ENCODE measurements at places on chromosomes 6 and 20.
A peak's percentile ranks its signal among the peaks of the same experiment; 100 is the strongest.

DNA sequence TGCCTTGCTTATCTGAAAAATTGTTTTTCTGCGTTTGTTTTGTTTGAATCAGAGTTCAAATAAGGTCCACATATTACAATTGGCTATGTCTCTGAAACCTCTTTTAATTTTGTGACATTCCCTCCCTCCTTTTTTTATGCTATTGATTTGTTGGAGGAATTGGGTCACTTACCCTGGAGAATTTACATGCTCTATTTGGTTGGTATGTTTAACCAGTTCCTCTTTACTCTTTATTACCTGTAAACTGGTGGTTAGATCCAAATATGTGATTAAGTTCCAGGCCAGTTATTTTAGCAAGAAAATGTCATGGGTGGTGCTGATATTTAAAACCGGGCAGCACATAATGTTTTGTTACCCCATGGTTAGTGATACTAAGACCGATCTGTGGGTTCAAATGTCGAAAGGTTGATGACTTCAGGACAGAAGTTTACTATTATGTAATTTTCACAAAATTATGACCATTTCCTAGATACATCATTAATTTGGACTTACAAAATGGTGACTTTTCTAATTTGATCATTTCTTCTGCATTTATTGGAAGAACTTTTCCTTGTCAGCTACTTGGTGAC is 77.3 kb downstream of the KIZ start:
- no peak for DNase-seq

DNA sequence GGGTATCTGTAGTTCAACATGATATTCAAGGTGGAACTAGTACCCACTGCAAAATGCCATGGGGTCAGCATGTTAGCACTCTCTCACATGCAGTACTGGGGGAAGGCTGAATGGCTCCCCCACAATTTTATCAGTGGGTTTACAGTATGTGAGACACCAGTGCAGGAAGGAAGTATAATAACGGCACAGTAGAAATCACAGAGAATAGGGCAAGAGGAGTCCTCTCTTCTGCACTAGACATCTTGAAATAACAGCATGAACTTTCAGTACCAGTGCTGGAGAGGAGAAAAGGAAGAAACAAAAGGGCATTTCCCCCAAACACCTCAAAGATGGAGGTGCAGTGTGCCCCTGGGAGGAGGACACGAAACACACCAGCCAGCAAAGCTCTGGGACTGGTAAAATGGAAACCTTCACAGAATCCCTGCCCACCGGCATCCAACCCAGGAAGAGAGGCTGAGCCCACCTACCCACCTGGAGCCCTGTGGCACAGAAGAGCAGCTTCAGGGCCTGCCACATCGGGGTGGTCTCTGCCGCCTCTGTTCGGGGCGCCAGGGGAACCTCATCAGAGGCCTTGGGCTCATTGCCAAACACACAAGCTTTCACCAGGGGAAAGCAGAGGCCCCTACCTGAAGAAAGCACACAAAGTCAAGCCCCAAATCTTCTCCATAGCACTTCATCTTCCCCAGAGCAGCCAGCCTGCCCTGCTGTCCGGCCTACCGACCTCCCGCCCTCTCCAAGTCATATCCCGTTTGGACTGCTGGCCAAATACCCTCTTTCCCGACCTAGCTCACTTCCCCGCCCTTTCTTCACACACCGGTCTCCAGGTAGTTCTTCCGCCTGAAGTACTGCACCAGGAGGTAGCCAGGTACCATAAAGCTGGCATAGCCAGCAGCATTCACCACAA is 1.2 kb downstream of the SLC35B2 start:
- no peak for DNase-seq

GRCh38 chr20:60877071-60877857 is 374.8 kb upstream of the CDH4 start:
- no peak for DNase-seq

GRCh38 chr6:47690214-47690613 is 8.2 kb upstream of the ADGRF4 start:
- no peak for DNase-seq

- DNase-seq = no peak
Observed at GRCh38 chr6:125363039-125363823, 61.5 kb upstream of the HDDC2 start.

- no peak for DNase-seq
Observed at GRCh38 chr6:82957171-82957867, 108.3 kb downstream of the UBE3D start.

GRCh38 chr20:32326504-32326845 is 31.7 kb upstream of the ASXL1 start:
- no peak for DNase-seq

DNA sequence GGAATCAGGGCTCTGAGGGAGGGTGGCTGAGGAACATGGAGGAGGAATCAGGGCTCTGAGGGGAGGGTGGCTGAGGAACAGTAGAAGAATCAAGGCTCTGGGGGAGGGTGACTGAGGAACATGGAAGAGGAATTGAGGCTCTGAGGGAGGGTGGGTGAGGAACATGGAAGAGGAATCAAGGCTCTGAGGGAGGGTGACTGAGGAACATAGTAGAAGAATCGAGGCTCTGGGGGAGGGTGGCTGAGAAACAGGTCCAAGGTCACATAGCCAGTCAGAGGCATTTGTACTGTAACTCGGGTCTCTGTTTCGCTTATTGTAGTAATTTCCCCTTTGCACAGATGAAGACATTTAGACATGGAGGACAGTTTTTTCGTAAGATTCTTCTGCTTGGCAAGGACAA is 164.8 kb downstream of the SOBP start:
- DNase-seq = no peak

DNA sequence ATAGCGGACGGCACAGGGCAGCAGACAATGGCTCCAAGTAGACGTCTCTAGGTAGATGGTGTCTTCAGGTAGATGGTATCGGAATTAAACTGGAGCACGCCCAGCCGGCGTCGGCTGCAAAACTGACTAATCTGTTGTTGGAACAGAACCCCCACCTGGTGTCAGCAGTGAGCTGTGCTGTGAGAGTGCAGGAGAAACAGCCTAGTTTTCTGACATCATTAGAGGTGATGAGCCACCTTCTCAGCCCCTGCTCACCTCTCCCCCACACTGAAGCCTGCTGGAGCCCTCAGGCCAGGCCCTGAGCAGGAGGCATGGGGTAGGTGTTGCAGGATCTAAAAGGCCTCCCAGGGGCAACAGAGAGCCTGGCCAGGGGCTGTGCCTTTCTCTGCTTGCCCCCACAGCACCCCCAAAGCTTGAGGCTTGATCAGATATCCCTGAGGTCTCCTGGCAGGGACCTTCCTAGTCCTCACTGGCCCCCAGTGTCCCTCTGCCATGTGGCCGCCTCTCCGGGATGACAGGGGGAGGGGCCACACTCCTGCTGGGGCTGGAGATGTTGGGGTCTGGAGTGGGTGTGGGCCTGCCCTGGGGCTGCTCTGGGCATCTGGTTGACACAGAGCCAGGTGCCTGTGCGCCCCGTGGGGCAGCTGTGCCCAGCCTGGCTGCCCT is 6.9 kb upstream of the HELZ2 start:
- peak; percentile 80 for DNase-seq

- no peak for DNase-seq
Observed at GRCh38 chr6:37876843-37877242, 57.3 kb downstream of the ZFAND3 start.

GRCh38 chr6:33985313-33985751 is 160.6 kb downstream of the GRM4 start:
- no peak for DNase-seq

DNA sequence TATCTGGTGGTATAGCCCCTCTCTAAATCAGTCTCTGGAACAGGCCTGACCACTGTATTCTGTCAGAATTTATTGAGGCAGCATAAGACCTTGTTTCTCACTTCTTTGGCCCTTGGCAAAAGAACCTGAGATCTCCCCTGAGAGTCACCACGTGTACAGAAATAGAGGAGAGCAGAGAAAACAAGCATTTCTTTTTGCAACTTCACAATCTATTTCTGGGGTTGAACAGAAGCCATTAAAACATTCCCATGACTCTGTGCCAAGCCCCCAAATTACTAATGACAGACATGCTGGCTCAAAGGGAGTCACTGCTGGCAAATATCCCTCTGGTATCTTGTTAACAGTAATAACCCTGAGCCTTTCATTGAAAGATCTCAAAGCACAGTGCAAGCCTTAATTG is 395.3 kb downstream of the MAFB start:
- DNase-seq = no peak

GRCh38 chr6:112231594-112232060 is 22.7 kb downstream of the LAMA4 start:
- no peak for DNase-seq

DNA sequence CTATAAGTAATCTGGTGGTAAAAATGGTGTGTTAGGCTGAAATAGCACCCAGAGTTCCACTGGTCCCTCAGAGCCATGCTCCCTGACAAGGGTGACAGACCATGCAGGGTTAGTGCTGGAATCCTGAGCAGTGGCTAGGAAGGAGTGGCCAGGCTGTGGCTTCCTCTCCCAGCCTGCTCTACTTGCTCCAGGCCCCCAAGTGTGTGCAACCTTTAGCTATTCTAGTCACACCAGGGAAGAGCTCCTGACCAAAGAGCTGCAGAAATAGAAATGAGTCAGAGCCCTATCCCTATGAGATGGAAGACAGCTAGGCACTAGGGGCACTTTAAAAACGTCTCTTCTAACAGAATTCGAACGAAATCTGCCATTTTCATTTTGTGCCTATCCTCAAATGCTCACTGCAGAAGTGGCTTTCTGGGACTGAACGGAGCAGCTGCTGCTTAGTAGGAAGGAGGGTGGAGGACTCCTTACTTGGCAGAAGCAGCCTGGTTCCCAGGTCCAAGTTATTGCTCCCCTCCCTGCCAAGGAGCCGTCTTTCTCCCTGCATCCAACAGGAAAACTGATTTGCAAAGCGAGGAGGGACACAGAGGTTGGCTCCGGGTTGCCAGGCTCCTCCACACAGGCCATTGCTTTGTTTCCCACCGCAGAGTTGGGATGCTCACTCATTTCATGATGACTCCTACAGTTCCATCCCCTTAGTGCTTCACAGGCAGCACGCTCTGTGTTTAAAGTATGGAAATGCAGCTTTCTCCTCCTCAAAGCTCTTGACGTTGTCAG is 754.5 kb downstream of the C6orf118 start:
- DNase-seq = no peak

DNA sequence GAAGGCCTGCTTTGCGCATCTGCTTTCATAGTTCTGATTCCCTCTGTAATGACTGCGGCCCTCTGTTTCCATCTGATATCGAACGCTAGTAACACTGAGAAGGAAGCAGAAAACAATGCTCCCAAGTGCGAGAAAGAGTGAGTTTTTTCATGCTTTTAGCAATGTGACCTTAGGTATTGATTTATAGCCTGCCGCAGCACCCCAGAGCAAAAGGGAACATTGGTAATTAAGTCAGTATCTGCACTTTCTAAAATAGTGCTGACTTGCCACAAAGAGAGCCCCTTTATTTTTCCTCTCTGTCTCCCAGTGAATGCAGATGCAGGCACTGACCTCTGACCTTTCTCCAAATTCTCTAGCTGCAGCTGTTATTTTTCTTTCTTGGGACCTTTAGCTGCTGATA is 129.8 kb downstream of the HDGFL1 start:
- DNase-seq = no peak

GRCh38 chr6:37145443-37145842 is 24.5 kb upstream of the PIM1 start:
- no peak for DNase-seq

- peak; percentile 87 for DNase-seq
Observed at GRCh38 chr6:26020329-26021000, 57.9 kb downstream of the TRIM38 start.

DNA sequence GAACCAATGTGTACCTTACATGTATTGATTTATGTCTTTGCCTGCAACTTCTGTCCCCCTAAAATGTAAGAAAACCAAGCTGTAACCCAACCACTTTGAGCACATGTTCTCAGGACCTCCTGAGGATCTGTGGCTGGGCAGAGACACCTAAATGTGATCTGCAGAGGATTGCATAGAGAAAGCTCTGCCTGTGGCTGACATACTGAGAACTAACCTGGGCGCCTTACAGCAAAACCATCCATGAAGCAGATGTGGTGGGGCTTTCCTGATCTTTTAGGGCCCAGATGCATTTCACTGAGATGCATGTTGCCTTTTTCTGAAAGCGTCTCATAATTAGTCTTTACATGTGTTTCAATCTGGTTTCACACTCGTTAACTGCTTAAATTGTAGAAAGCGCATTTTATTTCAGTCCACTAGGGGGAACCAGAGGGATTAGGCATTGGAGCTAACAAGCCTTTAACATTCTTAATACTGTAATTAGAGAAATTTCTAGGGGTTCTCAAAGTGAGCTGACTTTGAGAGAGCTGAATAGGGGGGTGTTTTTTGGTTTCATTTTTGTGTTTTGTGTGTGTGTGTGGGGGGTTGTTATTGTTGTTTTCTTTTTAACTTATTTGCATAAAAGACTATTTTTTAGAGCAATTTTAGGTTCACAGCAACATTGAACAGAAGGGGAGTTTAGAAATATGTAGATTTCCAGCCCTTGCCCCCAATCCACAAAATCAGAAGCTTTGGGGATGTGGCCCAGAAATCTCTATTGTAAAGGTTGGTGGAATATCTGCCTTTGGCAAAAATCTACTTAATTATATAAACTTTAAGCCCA is 50.9 kb upstream of the FAM184A start:
- no peak for DNase-seq

DNA sequence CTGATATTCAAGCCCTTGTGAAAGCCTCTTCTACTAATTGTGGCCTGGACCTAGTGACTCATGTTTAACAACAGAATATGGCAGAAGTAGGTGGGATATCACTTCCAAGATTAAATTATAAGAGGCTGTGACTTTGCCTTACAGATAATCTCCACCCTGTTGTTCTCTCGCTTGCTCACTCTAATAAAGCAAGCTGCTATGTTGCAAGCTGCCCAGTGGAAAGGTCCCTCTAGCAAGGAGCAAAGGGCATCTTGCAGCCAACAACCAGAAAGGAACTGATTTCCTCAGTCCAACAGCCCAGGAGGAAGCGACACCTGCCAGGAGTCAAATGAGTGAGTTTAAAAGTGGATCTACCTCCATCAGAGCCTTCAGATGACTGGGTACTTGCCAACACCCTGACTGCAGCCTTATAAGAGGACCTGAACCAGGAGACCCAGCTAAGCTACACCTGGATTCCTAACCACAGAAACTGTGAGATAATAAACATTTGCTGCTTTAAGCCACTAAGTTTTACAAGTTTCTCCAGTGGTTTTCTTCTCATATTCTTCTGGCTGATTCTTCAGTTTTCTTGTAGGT is 112.6 kb downstream of the FRK start:
- DNase-seq = no peak

DNA sequence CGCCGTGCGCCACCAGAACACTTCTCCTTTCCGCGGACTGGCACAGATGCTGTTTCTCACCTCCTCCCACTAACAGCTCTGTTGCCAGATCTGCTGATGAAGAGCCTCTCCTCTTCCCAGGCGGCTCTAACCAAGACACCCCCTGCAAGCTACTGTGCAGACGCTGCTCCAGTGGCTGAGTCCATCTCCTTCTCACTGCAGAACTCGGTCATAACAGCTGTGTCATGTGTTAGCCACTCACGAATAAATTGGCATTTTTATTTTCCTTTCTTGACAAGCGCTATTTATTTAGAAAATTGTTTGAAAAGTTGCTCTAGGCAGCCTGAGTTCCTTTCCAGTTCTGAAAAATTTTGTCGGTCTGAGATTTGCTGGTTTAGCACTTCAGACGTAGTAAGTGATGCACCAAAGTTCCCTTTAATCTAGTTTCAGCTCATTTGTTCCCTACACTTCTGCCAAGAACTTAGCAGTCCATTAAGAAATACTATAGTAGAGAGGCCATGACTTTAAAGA is 12.8 kb upstream of the PLEKHG1 start:
- no peak for DNase-seq

Measured in activated CD4-positive, alpha-beta memory T cell treated with anti-CD3 and anti-CD28 coated beads, Interleukin-2, amount 10 ng/mL, durations not matched to agents 7 days and 5 days (primary cell).